Dermis lymphatic vessel endothelial cell (primary cell): ENCODE measurements at places on chromosomes 6 and 20. TPM values are rescaled to one million over a fixed set of nuclear protein-coding genes. Genes with fewer than 3 reads are reported as not detected.

C6orf58 gene
- 0.11 TPM in 1 of 2 replicates, not detected in the other for total RNA-seq

RRAGD gene
- 0.43 and 0.76 TPM in 2 replicates for total RNA-seq

DSP gene
- 72.6 and 87.0 TPM in 2 replicates for total RNA-seq

PPARD gene
- 5.2 and 6.0 TPM in 2 replicates for total RNA-seq

PDE7B gene
- 4.5 and 18.2 TPM in 2 replicates for total RNA-seq

MRPL2 gene
- 11.3 and 11.5 TPM in 2 replicates for total RNA-seq

BTN1A1 gene
- total RNA-seq = not detected in 2 replicates

DDX39B gene
- total RNA-seq = 269 and 380 TPM in 2 replicates

SMLR1 gene
- total RNA-seq = not detected in 2 replicates
